Karpas-422 (cell line): ENCODE measurements at places on chromosomes 6 and 20. TPM values are rescaled to one million over a fixed set of nuclear protein-coding genes. Genes with fewer than 3 reads are reported as not detected.

DNA sequence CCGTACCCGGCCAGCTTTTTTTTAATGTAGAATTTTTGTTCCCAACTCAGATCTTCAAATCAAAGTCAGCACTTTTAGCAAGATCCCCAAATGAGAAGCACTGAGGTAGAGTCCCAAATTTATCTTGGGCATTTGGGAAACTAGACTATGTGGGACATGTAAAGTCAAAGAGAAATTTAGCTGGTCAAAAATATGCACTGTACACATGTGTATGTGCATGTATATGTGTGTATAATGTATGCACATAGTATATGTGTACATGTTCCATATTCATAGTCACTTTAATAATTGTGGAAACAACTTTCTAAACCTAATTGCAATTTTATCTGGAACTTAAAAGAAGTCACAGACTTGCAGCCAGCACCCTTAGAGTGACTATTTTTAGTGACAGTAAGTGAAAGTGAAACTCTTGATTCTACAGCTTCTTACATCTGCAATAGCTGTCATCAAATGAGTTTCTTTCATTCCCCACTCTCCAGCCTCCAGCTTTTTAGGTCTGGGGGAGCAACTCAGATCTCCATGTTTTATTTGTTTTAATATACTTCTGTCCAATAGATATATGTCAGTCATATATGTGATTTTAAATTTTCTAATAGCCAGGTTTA is 53.6 kb downstream of the CDC40 start:
- peak; percentile 68 for DNase-seq

DNA sequence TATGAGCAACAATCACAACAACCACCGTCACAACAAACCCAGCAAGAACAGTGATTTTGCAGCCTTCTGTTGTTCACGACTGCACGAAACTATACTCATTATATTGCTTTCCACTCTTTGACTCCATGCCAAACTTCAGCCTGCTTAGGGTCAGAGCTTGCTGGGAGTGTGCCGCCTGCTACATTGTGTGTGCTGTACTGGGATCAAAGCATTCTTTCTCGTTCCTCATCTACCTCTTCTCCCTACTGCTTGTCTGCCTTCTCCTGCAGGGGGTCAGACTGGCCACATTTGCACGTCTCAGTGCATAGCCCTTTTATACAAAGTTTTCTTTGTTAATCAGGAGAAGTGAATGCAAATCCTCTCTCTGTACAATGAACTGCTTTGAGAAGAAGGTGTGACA is 401.6 kb upstream of the CITED2 start:
- DNase-seq = no peak

- DNase-seq = no peak
These were observed 97.0 kb downstream of the TRERF1 start for GRCh38 chr6:42354702-42355101.

GRCh38 chr20:58838174-58838573 is 12.5 kb downstream of the GNAS-AS1 start:
- no peak for DNase-seq

- no peak for DNase-seq
These were observed 29.2 kb upstream of the IRF4 start for GRCh38 chr6:362231-362923.

DNA sequence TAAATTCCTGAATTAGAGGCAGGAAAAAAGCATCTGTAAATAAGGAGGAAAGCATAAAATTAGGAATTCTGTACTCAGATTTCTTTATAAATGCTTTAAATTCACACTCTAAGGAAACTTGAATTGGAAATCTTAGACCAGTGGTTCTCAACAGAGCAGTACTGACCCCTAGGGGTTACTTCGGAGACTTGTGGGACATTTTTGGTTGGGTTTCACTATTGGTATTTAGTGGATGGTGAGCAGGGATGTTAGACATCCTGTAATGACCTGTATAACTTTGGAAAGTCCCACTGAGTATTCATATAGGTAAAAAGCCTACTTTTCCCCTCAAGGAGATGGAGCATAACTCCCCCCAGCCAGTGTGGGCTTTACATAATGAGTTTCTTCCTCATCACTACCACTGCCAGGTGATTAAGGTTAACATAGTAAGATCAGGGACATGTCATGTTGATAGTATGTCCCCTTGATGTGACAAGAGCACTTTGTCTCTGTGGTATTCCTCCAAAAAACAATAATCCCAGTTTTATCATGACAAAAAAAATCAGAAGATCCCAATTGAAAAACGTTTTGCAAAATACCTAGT is 31.0 kb downstream of the GLO1 start:
- DNase-seq = peak; percentile 76

- no peak for DNase-seq
These were observed 258.1 kb downstream of the UTRN start for GRCh38 chr6:144543006-144543871.

DNA sequence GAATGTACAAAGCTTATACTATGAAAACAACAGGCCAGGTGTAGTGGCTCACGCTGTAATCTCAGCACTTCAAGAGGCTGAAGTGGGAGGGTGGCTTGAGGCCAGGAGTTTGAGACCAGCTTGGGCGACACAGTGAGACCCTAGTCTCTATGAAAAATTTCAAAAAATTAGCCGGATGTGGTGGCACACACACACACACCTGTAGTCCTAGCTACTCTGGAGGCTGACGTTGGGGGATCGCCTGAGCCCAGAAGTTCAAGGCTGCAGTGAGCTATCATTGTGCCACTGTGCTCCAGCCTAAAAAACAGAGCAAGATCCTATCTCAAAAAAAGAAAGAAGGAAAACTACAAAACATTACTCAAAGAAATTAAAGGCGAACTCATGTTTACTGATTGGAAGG is 7.3 kb upstream of the ASF1A start:
- DNase-seq = peak; percentile 76

DNA sequence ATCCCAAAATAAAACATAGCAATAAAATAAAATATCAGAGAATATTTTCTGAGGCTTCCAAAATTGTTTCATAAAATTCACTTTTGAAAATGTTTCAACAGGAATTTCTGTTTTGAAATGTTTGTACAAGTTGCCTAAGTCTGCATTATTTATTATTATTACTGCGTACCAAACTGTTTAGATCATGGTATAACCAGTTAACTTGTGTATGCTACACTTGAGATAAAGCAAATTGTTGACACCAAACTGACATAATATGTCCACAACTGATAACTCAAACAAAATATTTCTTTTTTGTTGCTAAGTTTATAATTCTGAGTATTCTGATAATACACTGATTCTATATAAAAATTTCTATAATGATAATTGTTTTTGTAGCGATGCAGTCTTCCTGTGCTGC is 531.8 kb upstream of the EYS start:
- DNase-seq = no peak

DNA sequence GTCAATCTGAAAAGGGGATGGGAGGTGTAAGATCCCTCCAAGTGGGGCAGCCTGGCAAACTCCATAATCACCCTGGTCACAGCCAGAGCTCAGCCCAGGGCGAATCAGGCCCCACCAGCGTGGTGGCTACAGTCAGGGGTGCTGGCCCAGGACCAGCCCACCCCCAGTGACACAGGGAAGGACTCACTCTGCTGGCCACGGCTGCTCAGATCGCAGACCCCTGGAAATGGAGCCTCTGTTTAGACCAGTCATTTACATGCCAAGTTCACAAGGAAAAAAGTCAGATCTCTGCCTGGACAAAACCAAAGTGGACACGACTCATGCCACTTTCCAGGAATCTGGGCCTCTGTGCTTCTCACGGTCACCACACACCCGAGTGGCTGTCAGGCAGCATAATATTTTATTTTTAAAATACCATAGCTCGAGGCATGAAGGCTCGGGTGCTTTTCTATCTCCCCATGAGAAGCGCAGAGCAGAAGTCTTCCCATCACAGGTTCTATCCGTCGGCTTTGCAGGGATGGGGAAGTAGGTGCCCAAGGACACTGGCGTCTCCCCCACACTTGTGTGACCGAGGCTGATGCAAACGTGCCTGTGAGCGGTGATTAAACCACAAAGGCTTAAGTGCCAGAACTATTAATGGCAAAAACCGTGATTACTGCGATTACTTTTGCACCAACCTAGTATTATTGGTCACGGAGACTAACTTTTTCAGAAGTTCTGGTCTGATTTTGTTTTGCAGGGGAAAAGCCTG is 13.0 kb downstream of the PXDC1 start:
- no peak for DNase-seq

- no peak for DNase-seq
These were observed 127.9 kb upstream of the TOP1 start for GRCh38 chr20:40900666-40901215.

Gene RCAN2
- total RNA-seq = 2.3 and 4.7 TPM in 2 replicates

Gene CRISP3
- total RNA-seq = not detected in 2 replicates

Gene BHLHE23
- total RNA-seq = not detected in 2 replicates
